Astrocyte (in vitro differentiated cells and primary cell): ENCODE measurements at places on chromosomes 7 and 10. TPM values are rescaled to one million over a fixed set of nuclear protein-coding genes. Genes with fewer than 3 reads are reported as not detected.

DNA sequence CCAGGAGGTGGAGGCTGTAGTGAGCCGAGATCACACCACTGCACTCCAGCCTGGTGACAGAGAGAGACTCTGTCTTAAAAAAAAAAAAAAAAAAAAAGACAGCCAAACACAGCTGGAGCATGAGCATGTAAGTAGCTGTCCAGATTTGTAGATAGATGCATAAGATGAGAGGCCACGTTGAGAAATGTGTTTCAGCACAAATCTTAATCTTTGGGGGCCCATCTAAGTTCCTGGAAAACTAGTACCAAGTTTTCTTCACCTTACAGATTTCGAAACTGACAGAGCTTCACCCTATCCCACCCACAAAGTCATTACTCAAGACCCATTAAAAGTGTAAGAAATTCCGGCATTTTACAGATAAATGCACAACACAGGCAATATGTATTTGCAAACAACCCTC is 208.2 kb downstream of the PARD3 start:
- H3K27me3 ChIP-seq, result no peaks in the 10 kb centered on the region
- peaks cover 5% of the 10 kb centered on the region for H3K4me1 ChIP-seq
- H3K36me3 ChIP-seq, result no peaks in the 10 kb centered on the region
- no peak overlapping the region for H3K27ac ChIP-seq

C10orf143 gene
- total RNA-seq, result 0.73 and 0.82 TPM in 2 replicates

CALML3 gene
- not detected in 2 replicates for total RNA-seq

- H3K27ac ChIP-seq, result no peak overlapping the region
- H3K4me3 ChIP-seq, result no peak overlapping the region
- peaks cover 5% of the 10 kb centered on the region for H3K4me1 ChIP-seq
- H3K36me3 ChIP-seq, result peaks cover 5% of the 10 kb centered on the region
- no peaks in the 10 kb centered on the region for H3K27me3 ChIP-seq
Measured at GRCh38 chr10:114163062-114163461, 10.9 kb downstream of the CCDC186 start.
